ENCODE measurements at places on chromosomes 5 and 9.

DNA sequence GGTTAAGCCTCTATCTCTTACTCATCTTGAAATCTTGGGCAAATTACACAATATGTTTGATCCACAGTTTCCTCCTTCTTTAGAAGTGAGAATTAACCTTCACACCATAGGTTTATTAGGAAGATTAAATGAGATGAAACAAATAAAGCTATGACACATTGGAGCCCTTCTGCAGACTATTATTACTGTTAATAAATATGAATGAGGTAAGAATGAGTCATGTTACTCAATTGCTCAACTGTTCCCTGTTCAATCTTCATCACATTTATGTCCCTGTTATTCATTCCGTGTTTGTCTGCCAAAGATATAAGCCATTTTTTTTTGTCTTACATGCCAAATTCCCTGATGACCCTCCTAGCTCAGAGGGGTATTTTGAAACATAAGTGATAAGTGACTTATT is 52.1 kb upstream of the PAPPA start:
- DNase-seq: no peak

GRCh38 chr9:543478-543877 is 298.0 kb upstream of the DMRT1 start:
- no peak for DNase-seq

DNA sequence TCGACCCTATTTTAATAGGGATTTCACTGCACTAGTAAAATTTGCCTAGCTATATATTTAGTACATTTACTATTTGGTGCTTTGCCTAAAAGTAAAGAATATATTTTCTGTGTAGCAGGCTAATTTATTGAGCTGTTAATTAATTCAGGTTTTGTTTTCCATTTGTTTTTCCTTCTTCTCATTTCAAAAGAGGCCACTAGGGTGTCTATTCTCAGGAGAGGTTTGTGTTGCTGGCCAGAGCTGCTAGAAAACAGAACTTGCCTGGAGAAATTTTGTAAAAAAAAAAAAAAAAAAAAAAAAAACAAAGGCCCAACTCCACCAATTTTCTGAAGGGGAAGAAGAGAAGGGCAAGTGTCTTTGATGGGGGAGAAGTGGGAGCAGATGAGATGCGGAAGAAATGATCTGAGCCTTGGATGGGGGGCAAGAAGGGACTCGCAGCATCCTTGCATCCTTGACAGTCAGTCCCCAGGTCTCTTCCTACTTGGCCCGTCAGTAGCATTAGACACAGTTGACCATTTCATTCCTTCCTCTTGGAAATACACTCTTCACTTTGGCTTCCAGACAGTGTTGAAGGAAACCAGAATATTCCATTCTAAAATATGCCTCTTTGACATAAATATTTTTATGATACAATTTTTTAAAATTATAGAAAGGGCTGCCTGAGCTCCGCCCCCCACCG is 318.5 kb downstream of the TRPM3 start:
- no peak for DNase-seq

GRCh38 chr9:88355166-88355565 is 33.1 kb upstream of the SPIN1 start:
- DNase-seq: no peak

DNA sequence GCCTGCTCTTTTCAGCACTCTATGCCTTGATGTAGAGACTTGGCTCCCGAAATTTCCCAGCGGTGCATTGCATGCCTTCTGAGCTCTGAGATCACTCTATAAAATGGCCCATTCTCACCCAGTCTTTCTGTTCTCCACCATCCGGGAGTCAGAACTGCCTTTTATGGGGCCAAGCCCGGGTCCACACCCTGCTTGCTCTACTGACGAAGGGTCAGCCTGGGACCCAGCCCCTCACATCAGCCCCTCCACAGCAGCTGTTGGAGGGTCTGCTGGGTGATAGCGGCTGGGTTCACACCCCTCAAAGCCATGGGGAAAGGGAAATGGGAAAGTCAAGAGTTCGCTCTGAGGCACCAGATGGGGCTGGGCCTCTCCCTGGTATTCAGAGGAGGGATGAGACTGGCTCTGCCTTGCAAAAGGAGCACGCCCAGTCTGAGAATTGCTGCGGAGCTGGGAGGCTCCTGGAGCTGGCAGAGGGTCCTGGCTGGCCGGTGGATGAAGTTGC is 66.0 kb upstream of the ORM1 start:
- DNase-seq: no peak

DNA sequence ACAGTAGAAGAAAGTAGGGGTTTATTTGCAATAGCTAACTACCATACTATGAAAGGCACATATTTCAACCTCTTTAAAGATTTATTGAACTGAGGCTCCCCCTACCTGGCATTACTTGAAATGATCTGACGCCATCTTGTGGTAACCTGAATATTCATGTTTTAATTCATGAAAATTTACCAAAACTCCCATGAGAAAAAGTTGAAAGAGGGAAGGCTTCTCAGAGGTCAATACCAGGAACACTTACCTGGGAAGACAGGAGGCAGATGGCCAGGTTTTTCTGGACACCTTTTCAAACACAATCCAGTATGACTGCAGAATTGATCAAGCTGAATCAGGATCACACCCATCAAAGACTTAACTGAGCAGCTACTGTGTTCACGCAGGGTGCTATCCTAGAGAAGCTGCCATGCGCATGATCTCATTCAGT is 9.4 kb downstream of the PRELID2 start:
- no peak for DNase-seq

DNA sequence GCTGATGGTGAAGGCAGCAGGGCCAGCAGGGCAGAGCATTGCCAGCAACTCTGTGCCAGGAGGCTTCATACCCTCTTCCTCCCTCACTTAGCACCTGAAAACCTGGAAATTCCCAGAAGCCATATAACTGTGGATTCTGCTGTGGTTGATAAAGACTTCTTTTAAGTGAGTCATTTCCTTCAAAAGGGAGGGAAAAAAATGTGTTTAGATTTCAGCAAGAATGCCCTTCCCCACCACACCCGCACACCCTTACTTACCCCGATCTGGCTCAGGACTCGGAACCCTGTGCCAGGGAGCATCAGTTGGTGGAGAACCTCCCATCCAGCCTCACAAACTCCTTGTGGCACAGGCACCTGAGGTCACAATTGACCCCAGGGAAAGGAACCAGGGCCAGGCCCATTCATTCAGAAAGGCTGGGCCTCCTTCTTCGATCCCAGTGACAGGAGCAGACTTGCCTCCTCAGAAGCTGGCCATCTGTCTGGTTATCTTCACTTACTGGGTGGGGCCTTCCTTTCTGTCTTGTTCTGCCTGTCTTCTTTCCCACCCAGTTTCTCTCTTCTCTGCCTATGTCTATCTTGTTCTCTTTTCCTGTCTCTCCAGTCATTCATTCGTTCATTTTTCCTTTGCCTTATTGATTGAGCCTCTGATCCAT is 62.6 kb downstream of the PLAC8L1 start:
- no peak for DNase-seq

DNA sequence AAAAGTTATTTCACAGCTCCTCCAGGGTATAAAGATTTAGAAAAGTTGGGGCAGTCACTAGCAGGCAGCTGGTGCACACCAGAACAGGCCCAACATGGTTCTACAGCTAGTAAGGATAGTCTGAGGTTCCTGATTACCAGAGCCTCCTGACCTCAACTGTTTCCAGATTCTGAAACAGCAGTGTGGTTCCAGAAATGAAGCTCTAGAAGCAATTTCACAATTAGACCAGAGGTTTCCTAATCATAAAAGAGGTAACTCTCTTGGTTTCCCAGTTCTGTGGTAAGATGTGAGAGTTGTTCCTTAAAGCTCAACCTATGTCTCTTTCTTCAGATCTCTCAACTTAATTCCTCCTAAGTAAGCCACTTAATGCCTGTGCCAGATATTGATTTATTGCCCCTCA is 11.9 kb downstream of the AGTPBP1 start:
- no peak for DNase-seq

GRCh38 chr5:163696579-163696887 is 191.1 kb downstream of the MAT2B start:
- no peak for DNase-seq

GRCh38 chr9:5834214-5834613 is 1.3 kb upstream of the ERMP1 start:
- DNase-seq: no peak

- DNase-seq: no peak
Measured at GRCh38 chr9:94937214-94937903, 210.9 kb downstream of the AOPEP start.

DNA sequence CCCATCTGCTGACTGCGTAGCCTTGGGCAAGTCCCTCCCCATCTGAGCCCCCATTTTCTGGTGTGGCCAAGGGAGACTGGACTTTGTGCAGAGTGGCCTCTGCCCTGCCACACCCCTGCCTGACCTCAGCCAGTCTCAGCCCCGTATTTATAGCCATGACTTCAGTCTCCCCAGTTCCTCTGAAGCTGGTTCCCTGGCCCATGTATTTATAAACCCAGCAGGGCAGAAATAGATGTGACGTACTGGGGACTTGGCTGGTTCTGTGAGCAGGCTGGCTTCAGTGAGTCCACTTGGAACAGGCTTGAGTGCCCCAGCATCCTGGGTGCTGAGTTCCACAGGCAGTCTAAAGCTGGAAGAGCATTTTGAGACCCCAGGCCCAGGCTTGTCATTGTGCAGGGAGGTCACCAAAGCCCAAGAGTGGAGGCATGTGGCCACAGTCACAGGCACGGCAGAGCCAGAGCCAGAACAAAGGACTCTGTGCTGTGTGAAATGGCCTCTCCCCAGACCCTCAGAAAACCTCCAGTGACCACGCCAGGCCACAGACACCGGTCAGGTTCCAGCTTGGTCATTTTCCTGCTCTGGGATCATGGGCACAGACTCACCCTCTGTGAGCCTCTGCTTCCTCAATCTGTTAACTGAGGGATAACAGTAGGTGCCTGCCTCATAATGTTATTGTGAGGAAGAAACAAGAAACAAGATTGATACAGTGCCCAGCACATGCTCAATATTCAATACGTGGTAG is 30.4 kb upstream of the SYNPO start:
- no peak for DNase-seq

- DNase-seq: no peak
Measured at GRCh38 chr5:172336264-172336663, 52.7 kb upstream of the UBTD2 start.

All from CD4-positive, alpha-beta T cell treated with Interleukin-15 for 1 hour (primary cell).